ENCODE measurements at places on chromosomes 16 and 17.

DNA sequence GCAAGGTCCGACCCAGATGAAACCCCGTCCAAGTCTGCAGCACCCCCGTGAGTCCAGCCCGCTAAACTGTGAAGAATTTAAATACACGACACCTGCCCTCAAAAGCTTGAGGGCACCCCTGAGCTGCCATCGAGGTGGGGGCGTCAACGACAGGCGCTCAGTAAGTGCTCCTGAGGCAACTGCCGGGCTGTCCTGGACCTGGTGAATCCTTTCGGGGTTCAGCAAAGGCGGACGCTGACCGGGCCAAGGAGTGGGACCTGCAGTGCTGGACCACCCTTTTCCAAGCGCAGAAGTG is 512 bp upstream of the ENDOV start:
- no peak for DNase-seq

DNA sequence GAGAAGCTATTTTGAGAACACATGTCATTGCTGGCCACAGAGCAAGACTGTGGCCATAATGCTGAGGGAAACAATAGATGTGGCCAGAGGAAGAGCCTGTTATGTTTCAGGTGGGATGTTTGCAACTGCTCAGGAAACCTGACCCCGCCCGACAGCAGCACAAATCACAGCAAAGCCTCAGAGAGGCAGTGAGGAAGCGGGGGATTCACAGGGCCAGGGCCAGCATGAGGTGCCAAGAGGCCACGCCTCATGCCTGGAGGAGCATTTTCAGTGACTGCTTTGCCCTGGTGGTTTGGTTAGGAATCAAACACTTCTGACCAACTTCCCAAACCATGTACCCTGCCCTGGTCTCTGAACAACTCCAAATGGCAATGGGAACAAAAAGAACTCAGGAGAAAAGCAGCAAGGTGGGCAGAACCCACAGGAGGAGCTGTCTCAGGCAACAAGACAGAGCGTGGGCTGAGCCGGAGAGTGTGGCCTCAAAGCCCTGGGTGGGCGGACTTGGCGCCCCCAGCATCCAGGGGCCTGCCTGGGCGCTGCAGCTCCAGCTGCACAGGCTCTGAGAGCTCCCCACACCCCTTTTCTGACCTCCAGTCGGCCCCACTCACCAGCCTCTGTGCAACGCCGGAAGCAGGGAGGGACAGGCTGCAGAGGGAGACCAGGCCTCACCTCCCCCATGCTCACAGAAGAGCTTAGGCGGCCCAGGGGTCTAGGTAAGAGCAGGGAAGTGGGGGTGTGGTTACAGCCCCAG is 20.6 kb downstream of the HIC1 start:
- DNase-seq = no peak

DNA sequence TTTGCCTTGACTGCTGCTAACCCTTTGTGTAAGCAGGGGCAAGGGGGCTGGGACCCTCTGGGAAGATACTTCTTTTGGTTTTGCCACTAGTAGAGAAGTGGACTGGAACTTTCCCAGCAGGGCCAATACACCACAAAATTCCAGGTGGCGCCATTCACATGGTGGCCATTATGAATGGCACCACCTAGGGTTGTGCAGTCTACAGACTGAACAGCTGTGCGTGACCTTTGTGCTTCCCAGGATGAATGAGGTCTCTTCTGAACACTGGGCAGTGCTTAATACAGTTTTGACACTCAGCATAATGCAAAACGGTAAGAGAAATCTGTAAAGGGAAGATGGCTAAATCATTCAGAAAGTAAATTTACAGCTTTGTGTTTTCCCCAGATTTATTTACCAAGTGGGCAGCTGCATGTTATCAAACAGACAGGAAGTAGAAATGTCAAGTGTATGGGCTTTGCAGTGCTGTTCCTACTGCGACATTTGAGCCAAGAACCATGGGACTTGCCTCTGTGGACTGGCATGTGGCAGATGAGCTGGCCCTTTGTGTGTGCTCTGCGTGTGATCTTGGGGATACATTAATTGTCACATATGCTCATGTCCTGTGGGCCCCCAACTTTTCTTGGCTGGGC is 9.2 kb downstream of the SYT17 start:
- DNase-seq = no peak

- DNase-seq = no peak
These were observed 11.3 kb downstream of the CNTROB start for GRCh38 chr17:7943291-7943690.

GRCh38 chr17:78647032-78647431 is 69.8 kb upstream of the DNAH17 start:
- no peak for DNase-seq

DNA sequence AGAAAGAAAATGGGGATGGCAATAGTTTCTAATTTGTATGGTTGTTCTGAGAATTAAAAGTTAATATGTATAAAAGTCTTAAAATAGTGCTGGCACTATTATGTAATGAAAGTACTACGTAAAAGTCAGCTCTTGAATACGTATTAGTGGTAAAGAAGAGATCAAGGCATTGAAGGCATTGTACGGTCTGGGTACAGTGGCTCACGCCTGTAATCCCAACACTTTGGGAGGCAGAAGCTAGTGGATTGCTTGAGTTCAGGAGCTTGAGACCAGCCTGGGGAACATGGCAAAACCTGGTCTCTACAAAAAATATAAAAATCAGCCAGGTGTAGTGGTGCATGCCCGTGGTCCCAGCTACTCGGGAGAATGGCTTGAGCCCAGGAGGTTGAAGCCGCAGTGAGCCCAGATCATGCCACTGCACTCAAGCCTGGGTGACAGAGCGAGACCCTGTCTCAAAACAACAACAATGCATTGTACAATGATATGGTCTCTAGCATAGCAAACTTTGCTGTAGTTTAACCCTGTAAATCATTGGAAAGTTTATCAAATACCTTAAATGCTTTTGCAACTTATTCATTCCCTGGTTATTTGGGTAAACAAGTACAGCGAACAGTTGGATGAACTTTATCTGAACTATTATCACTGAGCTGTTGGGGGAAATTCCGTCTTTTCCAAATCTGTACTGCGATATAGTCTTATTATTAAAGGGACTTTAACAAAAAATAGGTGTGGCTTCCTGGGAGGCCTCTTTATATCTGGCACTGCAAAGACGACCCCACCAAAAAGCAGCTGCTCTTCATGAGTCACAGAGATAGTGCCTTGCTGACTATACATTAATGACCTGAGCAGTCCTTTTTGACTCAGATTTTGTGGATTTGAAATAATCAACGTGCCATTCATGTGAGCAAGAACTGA is 73.6 kb downstream of the GPRC5B start:
- peak; percentile 90 for DNase-seq

DNA sequence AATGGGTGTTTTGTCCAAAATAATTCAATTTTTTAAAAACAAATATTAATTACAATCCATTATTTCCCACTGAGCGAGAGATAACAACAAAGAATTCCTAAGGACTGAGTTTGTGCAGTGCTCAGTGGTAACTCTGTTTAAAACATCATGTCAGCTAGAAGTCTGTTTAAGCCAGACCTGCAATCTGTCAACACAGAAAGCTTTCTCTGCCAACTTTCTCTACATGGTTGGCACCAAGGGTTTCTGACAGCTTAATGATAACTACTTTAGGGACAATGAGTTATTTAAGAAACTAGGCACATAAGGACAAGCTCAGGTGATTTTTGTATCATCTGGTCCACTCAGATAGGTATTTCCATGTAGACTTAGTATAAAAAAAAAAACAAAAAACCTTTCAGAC is 81.8 kb downstream of the WDR59 start:
- no peak for DNase-seq

GRCh38 chr17:4953451-4953961 is 2.6 kb downstream of the ENO3 start:
- DNase-seq = no peak
